Hepatocyte (in vitro differentiated cells): ENCODE measurements at places on chromosomes 1 and 21. TPM values are rescaled to one million over a fixed set of nuclear protein-coding genes. Genes with fewer than 3 reads are reported as not detected.

The FMN2 gene
- total RNA-seq = 0.56 and 0.97 TPM in 2 replicates

- no peak overlapping the region for H3K4me3 ChIP-seq
- H3K4me1 ChIP-seq = peaks cover 8% of the 10 kb centered on the region
- H3K27ac ChIP-seq = peak overlapping the region; percentile 38
- no peaks in the 10 kb centered on the region for H3K27me3 ChIP-seq
- DNase-seq = peak; percentile 37
These were observed 49.9 kb upstream of the GUCA2A start for GRCh38 chr1:42214447-42214871.

The DENND2C gene
- total RNA-seq = 3.0 and 5.6 TPM in 2 replicates

The CPTP gene
- total RNA-seq = 12.8 and 22.9 TPM in 2 replicates

GRCh38 chr1:83910461-83910860, 88.5 kb downstream of the TTLL7 start:
- no peak overlapping the region for H3K27ac ChIP-seq
- H3K4me3 ChIP-seq = no peak overlapping the region
- no peaks in the 10 kb centered on the region for H3K27me3 ChIP-seq
- no peaks in the 10 kb centered on the region for H3K4me1 ChIP-seq
- DNase-seq = no peak
- no peaks in the 10 kb centered on the region for H3K36me3 ChIP-seq

The PRKACB gene
- total RNA-seq = 28.7 and 29.5 TPM in 2 replicates

The CACNA1E gene
- total RNA-seq = 1.7 and 1.8 TPM in 2 replicates

- H3K4me3 ChIP-seq = peak within 1 kb of the TSS; percentile 99
- peak; percentile 86 for DNase-seq
- no peaks in the 10 kb centered on the region for H3K4me1 ChIP-seq
These were observed at the start of gene ZFP69 for GRCh38 chr1:40476924-40477677. Gene ZFP69 (plus strand): TSS chr1:40477290. CDS start chr1:40479362, 2,072 bp downstream.

The PERM1 gene
- total RNA-seq = not detected in 2 replicates

GRCh38 chr1:42305639-42306038, 29.4 kb downstream of the FOXJ3 start:
- no peak for DNase-seq
- H3K27me3 ChIP-seq = no peaks in the 10 kb centered on the region

DNA sequence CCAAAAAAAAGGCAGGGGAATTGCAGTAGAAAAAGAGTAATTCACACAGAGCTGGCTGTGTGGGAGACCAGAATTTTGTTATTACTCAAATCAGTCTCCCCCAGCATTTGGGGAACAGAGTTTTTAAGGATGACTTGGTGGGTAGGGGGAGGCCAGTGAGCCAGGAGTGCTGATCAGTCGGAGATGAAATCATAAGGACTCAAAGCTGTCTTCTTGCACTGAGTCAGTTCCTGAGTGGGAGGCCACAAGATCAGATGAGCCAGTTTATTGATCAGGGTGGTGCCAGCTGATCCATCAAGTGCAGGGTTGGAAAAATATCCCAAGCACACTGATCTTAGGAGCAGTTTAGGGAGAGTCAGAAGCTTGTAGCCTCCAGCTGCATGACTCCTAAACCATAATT, 23.7 kb upstream of the EDARADD start:
- no peaks in the 10 kb centered on the region for H3K36me3 ChIP-seq
- no peak for DNase-seq
- H3K4me1 ChIP-seq = no peaks in the 10 kb centered on the region
- H3K27ac ChIP-seq = no peak overlapping the region
- no peak overlapping the region for H3K4me3 ChIP-seq

DNA sequence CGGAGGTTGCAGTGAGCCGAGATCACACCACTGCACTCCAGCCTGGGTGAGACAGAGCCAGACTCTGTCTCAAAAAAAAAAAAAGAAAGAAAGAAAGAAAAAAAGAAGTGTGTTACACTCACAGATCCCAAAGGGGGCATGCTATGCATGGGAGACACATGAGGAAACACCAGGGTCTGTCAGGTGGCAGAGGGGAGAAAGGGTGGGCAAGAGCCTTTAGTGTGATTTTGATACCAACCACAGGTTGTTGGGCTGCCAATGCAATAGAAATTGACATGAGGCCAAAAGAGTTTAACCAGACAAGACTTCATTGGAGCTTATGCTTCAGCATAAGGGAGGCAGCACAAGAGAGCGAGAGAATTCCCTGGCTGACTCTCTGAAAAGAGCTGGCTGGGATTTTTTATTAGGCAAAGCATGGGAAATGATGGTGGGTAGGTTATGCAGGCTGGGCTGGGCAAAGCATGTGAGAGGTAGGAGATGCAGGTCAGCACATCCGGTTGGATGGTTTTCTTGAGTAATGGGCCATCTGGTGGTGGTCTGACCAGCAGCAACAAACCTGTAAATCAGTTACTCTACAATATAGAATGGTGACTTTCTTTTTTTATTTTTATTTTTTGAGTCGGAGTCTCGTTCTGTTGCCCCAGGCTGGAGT, 11.7 kb upstream of the EXTL1 start:
- H3K27me3 ChIP-seq = no peaks in the 10 kb centered on the region
- no peak for DNase-seq
- H3K4me1 ChIP-seq = no peaks in the 10 kb centered on the region
- H3K4me3 ChIP-seq = no peak overlapping the region
- no peaks in the 10 kb centered on the region for H3K36me3 ChIP-seq

GRCh38 chr1:198443365-198444233, 96.9 kb downstream of the ATP6V1G3 start:
- no peaks in the 10 kb centered on the region for H3K27me3 ChIP-seq
- H3K36me3 ChIP-seq = no peaks in the 10 kb centered on the region
- H3K4me1 ChIP-seq = no peaks in the 10 kb centered on the region
- H3K27ac ChIP-seq = no peak overlapping the region
- no peak overlapping the region for H3K4me3 ChIP-seq
